ENCODE measurements at places on chromosomes 11 and 22.
A peak's percentile ranks its signal among the peaks of the same experiment; 100 is the strongest.

GRCh38 chr11:112150517-112150916 lies 13.4 kb downstream of the IL18 start:
- DNase-seq: no peak

DNA sequence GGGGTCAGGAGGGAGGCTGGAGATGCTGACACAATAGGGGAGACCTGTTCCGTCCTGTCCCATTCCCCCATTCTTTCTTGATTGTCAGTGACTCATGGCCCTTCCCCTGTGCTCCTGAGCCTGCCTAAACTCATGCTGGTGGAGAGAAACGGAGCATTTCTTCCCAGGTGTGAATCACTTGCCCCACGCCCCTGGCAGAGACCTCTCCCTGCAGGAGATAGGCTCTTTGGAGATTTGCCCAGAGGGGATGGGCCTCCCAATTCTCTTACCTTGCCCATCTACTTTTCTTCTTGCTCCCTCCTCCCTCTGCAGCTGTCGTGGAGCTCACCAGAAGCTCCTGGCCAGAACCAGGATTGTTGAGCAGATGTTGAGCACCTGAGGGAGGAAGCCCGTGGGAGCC lies 121.9 kb upstream of the OR9Q1 start:
- no peak for DNase-seq

DNA sequence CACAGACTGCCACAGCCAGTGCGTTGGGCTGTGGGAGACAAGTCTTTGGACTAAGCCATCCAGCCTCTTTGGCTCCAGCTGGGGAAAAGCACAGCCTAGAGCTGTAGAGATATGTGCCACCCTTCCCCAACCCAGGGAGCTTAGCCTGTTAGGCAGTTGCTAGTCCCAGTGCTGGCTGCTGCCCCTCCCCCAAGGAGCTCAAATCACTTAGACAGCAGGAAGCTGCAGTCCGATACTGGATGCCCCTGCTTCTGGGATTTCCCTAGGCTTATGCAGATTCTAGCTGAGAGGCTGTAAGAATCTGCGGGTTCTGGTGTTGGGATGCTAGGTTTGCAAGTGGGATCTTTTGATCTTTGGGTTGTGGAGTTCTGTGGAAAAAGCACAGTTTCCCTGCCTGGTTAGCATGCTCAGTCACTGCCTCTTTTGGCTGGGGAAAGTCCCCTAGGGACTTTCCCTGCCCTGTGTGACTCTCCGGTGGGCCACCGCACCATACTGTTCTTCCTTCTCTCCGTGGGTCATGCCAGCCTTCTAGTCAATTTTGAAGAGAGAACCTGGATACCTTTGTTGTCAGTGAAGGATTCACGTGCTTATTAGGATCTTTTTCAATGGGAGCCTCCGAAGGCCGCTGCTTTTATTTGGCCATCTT lies 792.0 kb downstream of the KCNA4 start:
- DNase-seq: no peak

- DNase-seq: peak; percentile 72
These were observed 4.2 kb downstream of the SLC25A1 start for GRCh38 chr22:19174106-19175025.

DNA sequence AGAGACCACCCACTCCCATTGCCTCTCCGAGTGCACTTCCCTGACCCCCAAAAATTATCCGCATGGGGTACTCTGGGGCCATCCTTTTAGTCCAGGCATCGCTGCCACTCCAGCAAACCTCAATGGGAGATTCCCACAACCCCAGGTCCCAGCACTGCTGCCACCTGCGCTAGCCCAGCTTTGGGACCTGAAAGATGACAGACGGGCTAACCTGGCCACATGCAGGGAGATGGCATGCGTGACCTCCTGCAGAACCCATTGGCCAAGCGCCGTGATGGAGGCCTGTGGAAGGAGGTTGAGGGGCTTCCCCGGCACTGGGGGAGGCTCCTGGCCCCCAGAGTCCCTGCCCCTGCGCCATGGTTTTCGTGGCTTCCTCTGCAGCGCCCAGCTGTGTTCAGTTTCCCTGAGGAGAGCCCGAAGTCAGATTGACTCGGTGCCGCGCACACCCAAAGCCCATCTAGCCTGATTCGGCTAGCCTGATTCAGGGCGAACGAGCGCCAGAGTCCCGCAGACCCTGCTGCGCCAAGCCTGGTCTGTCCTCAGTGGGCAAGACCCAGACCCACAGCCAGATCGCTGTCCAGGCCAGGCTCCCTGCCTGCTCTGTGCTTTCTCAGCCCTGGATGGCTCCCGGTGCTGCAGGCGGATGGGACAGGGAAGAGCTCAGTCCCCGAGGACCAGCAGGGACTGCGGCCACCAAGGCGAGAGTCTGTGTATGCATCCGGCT lies 751 bp upstream of the WNT7B start:
- no peak for DNase-seq

DNA sequence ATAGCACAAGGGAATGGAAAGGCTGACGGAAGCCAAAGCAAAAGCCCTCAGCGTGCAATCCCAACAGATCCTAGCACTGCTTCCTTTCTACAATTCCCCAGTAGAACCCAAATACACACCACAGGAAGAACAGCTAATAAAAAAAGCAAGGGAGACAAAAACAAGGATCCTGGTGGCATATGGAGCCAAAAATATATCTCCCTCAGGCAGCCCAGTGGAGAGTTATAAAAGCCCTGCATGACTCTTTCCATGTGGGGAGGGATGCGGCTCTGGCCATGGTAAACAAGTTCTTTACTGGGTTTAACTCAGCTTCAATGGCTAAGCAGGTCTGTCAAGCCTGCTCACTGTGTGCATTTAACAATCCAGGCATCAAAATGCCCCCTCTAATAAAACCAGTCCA lies 88.1 kb downstream of the PIWIL4 start:
- DNase-seq: no peak

DNA sequence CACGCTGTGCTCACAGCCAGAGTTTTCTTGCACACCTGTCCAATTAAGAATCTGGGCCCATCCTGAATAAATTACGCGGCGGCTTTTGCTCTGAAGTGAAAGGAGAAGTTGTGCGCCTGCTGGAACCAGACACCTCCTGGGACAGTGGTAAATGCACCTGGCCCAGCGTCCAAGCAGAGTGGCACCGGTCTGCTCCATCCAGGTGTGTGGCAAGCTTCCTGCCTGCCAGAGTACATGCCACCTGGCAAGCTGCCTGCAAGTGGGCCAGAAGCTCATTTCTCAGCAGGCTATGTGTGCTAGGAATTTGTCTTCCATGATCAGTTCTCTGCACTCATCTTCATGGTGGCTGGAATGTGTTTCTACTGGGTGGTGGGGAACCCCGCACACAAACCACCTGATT lies 660.6 kb downstream of the ETS1 start:
- no peak for DNase-seq

DNA sequence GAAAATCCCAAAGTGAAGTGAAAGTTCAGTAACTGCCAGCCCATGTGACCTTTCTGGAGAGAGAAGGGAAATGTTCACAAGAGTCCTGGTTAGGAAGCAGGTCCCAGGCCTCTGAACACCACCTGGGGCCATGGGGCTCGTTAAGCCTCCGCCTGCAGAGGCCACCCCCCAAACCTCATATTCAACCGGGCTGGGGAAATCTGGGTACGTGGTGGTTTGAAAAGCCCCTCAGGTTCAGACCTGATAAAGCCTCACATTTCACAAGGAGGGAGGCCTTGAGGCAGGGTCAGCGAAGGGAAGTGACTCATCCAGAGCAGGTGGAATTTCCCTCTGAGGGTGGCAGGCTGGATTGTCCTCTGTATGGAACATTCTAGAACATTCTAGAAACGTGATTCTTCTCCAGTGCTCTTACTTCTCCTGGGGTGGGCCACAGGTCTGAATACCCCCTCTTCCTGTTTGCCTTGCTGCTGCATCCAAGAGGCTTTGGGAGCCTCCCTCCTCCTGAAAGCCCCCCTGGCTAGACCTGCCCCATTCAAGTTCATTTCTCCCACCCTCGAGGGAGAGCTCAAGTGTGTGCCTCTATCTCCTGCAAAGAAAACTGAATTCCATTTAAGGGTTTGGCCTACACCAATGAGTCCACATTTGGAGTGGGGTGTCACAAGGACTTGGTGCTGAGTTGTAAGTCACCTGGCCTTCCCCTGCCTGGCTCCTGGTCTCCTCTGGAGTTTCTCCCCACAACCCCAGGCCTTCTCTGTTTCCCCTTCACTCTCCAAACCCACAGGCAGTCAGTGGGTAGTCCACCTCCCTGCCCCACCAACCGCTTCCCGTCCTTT lies 6.3 kb downstream of the FXYD2 start:
- DNase-seq: no peak

- DNase-seq: no peak
These were observed 66.3 kb downstream of the NCAPD3 start for GRCh38 chr11:134157451-134157850.

DNA sequence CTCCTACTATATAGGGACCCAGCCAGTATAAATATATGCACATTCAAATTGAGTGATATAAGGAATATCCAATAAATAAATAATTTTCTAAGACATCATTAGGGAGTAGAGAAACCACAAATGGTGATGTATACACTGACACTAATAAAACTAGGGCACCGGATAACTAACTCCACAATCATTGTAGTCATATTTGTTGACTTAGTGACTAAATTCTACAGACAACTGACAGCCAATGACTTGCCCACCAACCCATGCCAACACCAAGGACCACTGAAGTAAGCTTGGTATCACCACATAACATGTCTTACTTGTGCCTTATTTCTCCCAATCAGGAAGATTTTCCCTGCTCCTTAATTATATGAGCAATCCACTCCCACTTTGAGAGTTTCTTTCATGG lies 139.6 kb upstream of the TRPC6 start:
- no peak for DNase-seq

GRCh38 chr11:44416776-44417175 lies 106.8 kb upstream of the ALX4 start:
- DNase-seq: no peak

DNA sequence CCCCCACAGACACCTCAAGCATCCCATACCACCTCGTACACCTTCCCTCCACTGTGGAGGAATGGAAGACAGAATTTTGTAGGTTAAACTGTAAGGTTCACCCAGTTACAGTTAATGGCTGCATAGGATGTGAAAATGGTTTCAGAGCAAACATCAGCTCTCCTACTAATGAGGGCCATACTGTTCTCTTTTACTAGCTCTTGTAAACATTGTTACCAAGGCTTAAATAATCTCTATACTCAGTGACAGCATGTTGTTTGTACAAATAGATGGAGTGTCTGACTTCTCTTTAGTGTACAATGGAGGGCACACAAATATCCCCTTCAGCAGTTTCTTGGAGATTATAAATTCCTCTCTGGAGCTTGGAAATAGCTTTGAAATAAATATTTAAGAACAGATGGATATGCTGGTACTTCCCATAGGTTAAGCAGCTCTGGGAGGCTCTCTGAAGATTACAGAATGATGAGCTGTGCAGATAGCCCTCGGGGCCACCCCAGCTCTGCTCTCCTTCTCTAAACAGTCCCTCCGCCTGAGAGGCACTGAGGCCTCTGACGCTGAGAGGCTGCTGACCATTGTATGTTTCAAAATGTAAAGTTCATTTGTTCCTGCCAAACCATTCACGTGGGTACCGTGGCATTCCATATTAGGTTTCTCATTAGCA lies 25.7 kb downstream of the TTC12 start:
- DNase-seq: no peak

DNA sequence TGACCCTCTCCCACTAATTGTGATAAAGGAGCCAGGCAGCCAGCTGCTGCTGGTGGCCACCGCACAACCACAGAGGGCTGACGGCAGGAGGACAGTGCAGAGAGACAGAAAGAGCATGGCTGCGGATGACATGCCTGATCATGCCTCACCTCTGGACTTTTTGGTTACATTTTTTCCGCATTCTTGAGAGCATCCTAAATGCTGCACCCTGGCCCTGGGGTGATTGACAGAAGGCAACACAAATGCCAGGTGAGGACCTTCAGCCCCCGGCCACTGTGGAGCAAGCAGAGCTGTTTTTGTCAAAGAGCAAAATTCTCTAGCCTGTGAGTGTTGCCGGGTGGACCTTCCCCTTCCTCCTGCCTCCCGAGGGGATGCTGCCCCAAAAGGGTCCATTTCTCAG lies 78.5 kb downstream of the RPS6KA4 start:
- no peak for DNase-seq

GRCh38 chr11:33256031-33256812 lies 959 bp upstream of the HIPK3 start:
- no peak for DNase-seq

DNA sequence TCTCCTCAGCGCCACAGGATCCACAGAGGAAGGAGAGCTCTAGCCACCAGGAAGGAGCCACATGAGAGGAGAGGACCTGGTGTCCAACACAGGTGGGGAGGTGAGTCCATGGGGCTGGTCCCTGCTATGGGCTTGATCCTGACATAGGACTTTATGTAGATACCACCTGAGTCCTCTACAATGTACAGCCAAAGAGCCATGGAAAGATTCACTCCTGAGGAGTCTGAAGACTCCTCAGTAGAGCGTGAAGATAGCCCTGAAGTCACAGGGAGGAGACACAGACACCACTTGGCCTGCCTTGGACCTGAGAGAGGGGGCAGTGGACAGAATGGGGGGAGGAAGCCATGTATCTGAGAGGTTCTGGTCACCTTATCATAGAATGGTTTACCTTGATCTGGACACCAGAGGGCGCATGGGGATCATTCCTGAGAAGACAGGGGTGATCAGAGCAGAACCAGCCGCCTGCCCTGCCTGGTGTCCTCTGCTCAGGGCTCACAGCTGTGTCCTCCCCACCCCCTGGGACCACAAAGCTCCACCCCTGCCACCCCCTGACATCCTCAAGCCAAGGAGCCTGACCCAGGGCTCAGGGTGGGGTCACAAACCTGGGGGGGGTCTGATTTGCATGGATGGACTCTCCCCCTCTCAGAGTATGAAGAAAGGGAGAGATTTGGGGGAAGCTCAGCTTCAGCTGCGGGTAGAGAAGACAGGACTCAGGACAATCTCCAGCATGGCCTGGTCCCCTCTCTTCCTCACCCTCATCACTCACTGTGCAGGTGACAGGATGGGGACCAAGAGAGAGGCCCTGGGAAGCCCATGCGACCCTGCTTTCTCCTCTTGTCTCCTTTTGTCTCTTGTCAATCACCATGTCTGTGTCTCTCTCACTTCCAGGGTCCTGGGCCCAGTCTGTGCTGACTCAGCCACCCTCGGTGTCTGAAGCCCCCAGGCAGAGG lies 77.0 kb downstream of the ZNF280B start:
- DNase-seq: peak; percentile 29
